ENCODE measurements at places on chromosomes 3 and 15.

GRCh38 chr3:16738451-16738850 is 133.2 kb upstream of the DAZL start:
- no peak for DNase-seq

- no peak for DNase-seq
Observed at GRCh38 chr3:3636815-3637214, 162.4 kb upstream of the LRRN1 start.

GRCh38 chr3:195548006-195548405 is 4.9 kb upstream of the PPP1R2 start:
- DNase-seq = no peak

- no peak for DNase-seq
Observed at GRCh38 chr3:40223856-40224255, 85.7 kb upstream of the EIF1B start.

- DNase-seq = no peak
Observed at GRCh38 chr3:110528305-110529121, 543.1 kb upstream of the NECTIN3 start.

DNA sequence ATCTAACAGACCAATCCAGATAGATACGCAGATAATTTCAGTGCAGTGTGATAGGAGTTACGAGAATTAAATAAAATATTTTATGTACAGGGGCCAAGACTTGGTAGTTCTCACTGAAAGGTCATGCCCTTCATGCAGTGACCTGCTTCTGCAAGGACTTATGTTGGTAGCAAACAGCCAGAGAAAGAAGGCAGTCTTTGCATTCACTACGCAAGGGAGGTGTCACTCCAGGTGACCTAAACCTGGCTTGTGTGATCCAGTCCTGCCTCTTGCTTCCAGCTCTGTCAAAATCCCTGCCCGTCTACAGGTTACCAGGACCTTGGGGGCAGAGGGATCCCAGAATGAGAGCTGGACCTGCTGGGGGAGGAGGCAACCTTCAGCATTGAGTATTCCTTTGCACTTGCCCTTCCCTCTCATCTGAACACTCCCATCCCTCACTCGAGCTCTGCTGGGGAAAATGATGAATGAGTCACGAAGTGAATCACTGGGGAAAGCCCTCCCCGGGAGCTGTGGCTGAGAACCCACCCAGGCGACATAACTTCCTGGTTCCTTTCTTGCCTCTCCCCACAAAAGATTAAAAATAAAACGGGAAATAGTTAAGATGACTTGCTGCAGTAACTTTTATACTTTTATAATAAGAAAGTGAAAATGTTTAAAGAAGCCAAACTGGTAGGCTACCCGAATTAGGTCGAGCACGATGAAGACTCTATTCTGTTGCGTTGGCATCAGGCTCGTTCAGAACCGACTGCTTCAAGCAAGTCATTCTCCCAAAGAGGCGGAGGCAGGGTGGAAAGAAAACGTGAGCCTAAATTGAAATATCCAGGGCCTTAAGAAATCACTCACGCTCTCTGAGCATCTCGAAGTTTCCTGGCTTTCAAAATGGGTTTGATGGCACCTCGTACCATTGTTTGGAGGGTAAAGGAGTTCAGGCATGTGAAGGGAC is 216.1 kb downstream of the SLCO3A1 start:
- DNase-seq = no peak

DNA sequence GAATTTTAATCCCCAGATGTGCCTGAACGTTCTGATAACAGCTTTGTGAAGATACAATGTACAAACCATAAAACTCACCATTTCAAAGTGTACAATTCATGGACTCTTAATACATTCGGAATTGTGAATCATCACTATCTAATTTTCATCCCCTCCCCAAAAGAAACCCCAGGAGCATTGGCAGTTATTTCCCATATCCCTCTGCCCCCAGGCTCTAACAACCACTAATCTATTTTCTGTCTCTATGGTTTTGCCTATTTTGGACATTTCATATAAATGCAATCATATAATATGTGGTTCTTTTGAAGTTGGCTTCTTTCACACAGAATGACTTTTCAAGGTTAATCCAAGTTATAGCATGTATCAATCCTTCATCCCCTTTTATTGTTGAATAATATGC is 25.3 kb downstream of the PRICKLE2 start:
- no peak for DNase-seq

DNA sequence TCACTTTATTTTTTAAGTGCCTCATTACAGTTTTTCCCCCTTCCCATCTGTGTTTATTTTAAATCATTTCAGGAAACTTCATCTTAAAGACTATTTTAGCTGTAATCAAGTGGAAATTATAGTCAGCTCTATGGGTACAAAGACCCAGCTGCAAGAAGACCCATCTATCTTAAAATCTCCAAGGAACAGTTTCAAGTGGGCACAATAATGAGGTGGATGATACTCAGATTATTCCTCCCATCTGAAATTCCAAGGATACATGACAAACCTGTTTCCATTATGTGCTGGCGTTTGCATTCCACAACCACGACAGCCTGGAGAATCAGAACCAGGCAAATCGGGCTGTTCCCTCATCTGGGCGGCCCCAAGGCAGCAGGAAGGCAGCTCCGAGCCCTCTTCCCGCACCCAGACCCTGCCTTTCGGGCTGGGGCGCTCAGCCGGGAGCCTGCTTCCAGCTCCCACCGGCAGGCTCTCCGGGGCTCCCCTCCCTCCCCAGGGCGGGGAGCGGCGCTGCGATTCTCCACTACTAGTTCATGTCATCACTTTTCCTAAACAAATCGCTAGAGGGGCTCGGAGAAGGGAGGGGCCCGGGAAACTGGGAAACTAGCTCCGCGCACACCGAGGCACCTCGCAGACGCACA is at the start of gene MGLL:
Gene MGLL (minus strand): TSS at position 475 of the 641 bp plus-strand sequence. CDS start 197 bp downstream, at position 278.
- DNase-seq = no peak

DNA sequence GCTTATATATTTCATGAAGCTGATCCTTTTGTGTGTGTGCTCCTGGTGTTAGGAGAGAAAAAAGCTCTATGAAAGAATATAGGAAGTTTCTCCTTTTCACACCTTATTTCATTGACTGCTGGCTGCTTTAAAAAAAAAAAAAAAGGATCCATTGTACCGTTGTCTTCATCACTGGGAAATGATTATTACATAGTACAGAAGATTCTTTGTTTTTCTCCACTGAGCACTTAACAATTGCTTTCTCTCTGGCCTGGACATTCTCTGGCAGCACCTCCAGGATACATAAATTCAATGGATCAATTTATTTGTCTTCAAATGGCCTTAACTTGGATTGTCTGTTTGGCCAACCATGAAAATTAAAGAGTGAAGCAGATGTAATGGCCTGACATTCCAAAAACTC is 37.2 kb downstream of the DPH3 start:
- no peak for DNase-seq

DNA sequence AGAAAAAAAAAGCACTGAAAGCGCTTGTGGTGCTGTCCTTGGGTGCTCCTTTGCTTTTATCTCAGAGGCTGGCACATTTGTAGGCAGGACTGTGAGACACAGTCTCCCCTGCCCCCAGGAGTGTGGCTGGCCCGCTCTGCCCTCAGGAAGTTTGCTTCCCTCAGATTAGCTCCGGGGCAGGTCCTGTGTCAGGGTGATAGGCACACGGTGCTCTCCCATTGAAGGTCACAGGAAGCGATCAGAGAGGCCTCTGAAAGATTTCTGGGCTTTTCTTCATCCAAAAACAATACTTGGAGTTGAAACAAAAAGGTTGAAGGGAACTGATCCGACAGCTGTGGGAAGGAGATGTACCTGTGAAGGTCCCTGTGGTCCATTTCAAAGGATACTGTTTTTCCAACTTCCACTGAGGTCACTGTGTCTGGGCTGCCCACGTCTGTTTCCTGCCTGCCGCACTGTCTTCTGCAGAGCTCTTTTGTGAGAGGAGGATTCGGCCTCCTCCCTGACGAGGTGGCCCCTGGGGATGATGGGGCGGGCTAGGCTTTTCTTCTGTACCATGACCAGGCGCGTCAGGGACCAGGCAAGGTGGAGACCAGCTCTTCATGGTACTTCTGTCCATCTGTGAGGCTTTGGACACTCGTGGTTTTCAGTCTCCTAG is 330.5 kb upstream of the CTDSPL start:
- no peak for DNase-seq

DNA sequence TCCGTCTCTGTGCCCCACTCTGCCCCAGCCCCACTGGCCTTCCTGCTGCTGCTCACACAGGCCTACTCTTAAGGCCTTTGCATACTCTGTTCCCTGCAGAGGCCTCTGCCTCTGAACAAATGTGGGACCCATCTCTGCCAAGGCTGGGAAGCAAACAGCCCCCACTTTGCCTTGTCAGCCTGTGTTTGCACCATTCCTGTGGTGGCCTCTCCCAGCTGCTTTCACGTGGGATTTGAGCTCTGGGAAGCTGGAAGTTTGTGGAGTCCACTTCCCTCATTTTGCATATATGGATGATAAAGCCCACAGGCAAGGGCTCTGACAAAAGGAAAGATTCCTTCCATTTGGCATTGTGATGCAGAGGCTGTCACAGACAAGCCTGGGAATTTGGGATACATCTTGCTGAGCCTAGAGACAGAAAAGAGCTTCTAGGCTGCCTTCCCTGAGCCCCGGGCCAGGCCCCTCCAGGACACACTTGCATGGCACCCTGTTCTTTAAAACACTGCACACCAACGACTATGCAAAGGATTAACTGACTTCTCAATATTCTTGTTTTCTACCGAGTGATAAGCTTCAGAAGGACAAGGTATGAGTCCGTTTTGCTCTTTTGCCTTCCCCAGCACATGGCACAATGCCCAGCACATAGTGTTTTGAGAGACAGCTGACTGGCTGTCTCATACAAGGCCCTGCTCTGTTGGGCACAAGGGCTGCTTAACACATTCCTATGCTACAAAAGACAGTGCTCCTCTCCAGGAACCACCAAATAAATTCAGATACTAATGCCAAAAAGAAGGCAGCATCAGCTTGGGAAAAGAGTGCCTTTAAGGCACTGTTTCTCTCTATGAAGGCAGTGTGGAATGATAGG is 120.7 kb upstream of the TOPAZ1 start:
- no peak for DNase-seq

DNA sequence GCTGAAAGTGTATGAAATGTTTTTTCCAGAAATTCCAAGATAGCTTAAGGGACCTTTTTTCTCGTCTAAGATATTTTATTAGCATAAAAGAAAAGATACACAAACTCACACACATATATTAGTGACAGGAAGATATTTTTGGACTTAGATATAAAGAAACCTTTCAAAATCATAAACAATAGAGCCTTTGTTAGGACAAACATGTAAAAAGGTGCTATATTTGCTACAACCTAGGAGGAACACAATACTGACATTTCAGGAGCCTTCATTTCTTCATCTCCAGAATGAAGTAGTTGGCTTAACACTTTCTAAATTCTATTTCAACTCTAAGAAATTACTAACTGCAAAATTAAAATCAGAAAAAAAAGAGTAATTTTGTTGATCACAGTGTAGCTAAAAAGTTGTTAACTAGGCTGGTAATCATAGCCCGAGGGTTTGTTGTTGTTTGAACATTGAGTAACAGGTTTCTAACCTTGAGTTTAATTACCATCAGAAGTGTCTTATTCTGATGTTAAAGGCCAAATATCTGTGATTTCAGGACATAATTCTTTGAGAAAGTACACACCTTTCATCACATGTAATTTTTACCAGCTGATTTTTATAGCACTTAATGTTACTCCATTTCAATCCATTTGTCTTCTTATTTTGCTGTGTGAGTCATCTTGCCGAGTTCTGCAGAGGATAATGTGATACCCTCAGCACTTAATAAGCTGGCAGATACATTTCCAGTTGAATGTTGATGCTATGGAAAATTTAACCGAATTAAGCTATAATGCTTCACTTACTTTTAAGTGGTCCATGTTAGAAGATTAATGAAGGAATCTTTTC is 97.3 kb downstream of the MBNL1 start:
- DNase-seq = no peak

- no peak for DNase-seq
Observed at GRCh38 chr3:31802981-31803740, 177.9 kb downstream of the OSBPL10 start.

DNA sequence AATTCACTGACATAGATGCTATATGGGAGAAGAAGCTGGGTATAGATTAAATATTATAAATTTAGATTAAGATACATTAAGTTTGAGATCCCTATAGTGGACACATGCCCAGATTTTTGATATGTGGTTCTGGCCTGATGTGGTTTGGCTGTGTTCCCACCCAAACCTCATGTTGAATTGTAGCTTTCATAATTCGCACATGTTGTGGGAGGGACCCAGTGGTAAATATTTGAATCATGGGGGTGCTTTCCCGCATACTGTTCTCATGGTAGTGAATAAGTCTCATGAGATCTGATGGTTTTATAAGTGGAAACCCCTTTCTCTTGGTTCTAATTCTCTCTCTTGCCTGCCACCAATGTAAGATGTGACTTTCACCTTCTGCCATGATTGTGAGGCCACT is 189.4 kb upstream of the CD96 start:
- no peak for DNase-seq

DNA sequence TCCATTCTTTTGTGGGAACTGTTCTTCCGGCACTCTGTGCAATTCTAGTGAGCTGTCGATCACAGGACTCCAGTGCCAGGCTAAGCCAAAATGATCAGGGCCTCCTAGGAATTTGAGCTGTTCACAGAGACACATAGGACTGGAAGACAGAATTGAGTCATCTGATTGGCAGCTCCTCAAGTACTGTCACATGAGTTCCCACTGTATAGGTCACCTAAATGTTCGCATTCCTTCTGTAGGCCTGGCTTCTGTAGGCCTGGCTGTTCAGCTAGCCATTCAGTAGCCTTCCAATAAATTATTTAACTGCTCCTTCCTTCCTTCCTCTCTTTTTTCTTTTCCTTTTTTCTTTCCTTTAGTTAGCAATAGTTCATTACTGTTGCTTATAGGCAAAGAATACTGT is 4.3 kb downstream of the PROS1 start:
- DNase-seq = no peak

- peak; percentile 46 for DNase-seq
Observed at GRCh38 chr15:43285609-43286037, 18.9 kb upstream of the TGM5 start.

GRCh38 chr3:190048932-190049441 is 71.7 kb downstream of the P3H2 start:
- DNase-seq = no peak

- DNase-seq = no peak
Observed at GRCh38 chr15:62994975-62995681, 47.4 kb upstream of the TPM1 start.

GRCh38 chr3:122100591-122101463 is 45.7 kb downstream of the CD86 start:
- peak; percentile 7 for DNase-seq

GRCh38 chr3:42014921-42015533 is 53.1 kb upstream of the ULK4 start:
- DNase-seq = no peak

DNA sequence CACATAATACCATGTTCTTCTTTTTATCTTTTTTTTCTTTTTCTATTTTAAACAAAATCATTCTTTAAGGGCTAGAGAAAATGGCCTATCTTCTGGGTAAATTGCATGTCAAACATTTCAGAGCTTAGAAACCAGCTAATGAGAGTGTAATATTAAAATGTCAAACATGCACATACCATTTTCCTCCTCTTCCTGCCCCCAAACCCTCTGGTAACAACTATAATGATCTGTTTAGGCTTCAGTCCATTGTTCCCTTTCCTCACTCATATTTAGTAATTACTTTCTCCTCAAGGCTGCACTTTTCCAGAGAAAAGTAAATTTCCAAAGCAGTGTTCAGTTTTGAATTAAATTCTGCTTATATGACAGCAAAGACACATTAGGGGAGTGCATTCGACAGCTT is 224.3 kb upstream of the ROBO2 start:
- no peak for DNase-seq

- no peak for DNase-seq
Observed at GRCh38 chr3:179970746-179971145, 66.0 kb downstream of the PEX5L start.

- no peak for DNase-seq
Observed at GRCh38 chr3:71033681-71034220, 549.8 kb downstream of the FOXP1 start.

- DNase-seq = no peak
Observed at GRCh38 chr3:65483480-65483879, 555.2 kb downstream of the MAGI1 start.
